ENCODE measurements at places on chromosomes 5 and 9.
A peak's percentile ranks its signal among the peaks of the same experiment; 100 is the strongest.

DNA sequence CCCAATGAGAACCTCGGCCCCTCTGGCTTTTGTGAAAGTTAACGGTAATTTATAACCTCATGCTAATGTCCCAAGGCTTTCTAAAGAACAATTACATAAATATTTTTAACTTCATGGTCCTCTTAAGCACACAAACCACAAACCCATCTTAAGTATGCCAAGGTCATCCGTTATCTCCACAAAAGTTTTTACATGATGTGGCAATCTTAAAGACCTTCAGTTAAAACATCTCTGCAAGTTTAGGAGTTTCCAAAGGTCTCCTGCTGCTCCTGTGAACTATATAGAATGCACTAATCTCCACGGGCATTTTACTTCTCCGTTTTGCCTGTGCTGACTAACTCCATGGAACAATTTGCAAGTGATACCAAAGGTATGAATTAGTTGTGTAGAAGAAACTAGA lies 228.2 kb downstream of the TLE1 start:
- DNase-seq = peak; percentile 11

DNA sequence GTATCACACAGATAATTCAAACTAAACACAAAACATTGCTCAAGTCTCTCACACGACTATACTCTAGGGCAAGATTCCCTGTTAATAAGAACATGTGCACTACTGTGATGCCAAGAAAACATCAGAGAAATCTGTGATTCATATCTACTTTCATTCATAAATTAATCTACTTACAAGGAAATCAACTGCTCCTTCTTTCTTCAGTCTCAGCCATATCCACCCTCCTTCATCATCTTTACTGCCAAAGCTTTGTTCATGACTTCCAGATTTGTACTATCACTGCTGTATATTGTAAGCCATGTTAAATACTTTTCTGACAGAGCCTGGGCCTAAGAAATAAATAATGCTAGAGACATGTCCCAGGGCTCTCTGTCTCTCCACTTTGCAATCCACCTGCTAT lies 35.1 kb downstream of the CTNNAL1 start:
- DNase-seq = peak; percentile 31

GRCh38 chr5:131068893-131069643 lies 96.0 kb downstream of the HINT1 start:
- no peak for DNase-seq

DNA sequence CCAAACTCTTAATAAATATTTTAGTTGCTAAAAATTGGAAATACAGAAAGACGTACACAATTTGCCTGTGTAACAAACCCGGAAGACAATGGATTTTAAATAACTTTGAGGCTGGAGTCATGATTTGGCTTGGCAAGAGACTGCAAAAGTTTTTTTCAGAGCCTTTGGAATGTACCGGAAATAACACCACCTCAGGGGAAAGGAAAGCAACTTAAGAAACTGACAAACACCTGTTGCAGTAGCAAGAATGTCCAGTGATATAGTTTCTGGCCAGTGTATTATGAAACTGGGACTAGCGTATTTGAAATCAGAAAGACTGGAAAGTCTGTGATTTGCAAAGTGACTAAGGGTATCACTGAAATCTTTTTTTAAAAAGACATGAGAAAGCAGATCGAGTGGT lies 842 bp downstream of the MUSK start:
- peak; percentile 8 for DNase-seq

GRCh38 chr5:94433397-94434163 lies 184.8 kb downstream of the KIAA0825 start:
- peak; percentile 95 for DNase-seq
